ENCODE measurements at places on chromosomes 16 and 17.

- no peak for DNase-seq
These were observed 44.6 kb upstream of the ADCY9 start for GRCh38 chr16:4160658-4161430.

DNA sequence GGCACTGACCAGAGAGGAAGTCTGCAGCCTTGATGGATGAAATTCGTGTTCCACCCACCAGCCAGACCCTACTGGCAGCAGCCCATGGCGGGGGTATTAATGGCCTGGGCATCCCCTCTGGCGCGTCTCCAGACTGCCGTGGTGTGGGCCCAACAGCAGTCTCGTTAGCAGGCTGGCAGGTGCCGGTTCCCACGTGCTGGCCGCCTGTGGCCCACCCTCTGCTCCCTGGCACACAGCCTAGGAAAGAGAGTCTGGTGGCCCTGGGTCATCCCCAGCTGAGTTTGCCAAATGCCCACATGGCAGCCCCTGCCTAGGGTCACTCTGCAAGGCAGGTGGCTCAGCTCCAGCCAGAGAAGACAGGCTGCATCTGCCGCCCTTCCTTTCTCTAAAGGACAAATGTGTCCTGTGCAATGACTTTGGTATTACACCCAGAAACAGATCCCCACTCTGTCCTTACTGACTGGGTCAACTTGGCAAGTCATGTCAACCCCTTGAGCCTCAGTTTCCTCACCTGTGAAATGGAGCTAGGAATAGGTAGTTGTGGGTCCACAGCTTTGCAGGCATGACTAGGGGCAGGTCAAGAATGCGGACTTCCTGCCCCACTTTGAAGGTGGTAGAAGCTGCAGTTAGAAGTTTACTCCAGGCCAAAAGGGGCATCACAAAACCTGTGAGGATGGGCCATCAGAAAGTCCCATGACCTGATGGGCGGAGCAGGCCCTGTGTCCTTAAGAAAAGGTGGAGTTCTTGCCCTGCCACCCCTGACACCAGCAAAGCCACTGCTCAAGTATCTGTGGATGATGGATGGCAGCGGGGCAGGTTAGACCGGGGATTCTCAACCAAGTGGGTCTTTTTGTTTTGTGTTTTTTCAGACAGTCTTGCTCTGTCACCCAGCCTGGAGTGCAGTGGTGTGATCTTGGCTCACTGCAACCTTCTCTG is 76.6 kb downstream of the ABCC6 start:
- no peak for DNase-seq

DNA sequence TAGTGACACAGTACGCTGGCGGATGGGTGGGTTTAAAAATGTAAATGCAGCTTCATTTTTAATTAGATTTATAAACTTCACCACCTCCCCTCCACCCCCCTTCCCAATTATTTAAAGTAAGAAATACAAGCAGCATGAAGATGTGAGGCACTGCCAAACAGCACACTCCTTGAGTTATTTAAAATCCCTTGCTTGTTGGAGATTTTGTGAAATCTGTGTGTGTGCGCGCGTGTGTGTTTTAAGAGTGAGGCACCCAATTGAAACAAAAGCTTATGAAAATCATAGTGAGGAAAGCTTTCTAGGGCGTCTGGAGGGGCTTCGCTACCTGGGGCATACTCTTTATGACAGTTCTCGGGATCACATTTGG is 219.6 kb upstream of the IRX3 start:
- no peak for DNase-seq

GRCh38 chr17:32102646-32103186 is 39.6 kb upstream of the RHOT1 start:
- peak; percentile 7 for DNase-seq

GRCh38 chr17:78645421-78646295 is 68.5 kb upstream of the DNAH17 start:
- peak; percentile 72 for DNase-seq

DNA sequence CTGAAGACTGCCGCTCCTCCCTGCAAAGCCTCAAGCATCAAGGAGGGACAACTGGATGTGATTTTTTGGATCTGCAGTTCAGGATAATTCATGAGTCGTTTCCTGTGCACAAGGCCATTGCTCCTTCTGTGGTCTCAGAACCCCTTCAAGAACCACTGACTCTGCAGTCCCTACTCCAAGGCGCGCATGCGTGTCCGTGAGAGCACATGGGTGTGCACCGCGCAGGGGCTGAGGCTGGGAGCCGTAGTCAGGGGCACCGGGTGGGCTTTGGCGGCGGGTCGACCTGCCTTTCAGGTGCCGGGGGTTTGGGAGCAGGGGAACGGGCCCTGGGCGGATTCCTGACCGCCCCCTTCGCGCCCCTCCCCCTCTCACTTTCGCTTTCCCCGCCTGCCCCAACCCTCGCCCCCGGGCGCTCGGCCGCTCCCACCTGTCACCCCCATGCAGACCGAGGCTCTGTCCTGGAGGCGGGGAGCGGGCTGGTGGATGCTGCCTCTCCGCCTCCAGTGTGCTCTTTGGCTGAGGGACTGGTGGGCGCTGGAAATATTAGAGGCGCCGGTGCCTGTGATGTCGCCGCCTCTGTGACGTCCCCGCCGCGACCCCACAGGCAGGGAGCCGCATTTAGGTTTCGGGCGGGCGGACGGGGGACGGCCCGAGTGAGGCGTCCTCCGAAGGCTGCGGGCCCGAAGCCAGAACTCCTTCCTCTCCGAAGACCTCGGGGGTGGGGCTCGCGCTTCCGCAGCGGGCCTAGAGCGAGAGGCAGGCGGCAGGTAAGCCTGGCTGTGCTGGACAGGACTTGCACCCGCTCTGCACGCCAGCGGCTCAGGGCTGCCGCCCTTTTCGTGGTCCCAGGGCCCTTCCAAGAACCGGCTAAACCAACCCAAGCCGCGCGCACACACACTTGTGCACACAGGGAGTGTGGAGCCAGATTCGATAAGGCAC is at the start of gene SPATA32:
Gene SPATA32, minus strand, starts transcription at position 518 of the 939 bp plus-strand sequence. Its CDS starts 78 bp downstream, at position 440.
- peak; percentile 85 for DNase-seq

All from activated CD8-positive, alpha-beta T cell treated with anti-CD3 and anti-CD28 coated beads, Interleukin-2, amount 10 ng/mL, durations not matched to agents 7 days and 5 days (primary cell).